ENCODE measurements at places on chromosomes 7 and 10.
A peak's percentile ranks its signal among the peaks of the same experiment; 100 is the strongest.

- DNase-seq = no peak
Measured at GRCh38 chr7:122485856-122486255, 181.3 kb upstream of the FEZF1 start.

- no peak for DNase-seq
Measured at GRCh38 chr7:11698384-11698871, 133.6 kb downstream of the THSD7A start.

DNA sequence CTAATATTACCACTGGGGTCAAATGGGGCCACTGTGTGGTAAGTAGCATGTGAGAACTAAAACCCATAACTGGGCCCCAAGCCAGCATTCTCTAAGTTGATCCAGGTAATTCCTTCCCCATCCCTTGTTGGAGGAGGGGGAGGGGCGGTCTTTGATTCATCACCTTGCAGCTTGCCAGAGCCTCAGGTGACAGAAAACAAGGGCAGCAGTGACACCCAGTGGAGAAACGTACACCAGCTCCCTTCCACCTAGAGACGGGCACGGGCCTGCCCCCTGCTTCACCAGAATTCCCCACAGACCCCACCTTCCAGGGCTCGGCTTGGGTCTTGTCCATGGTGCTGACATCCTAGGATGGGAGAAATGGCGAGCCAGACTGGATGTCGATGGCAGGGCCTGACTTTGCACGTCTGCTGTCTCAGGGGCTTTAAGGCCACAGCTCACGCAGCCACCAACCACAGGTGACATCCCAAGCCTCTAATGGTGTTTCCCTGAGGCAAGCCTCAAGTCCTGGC lies 102.0 kb downstream of the STRA8 start:
- peak; percentile 49 for DNase-seq

DNA sequence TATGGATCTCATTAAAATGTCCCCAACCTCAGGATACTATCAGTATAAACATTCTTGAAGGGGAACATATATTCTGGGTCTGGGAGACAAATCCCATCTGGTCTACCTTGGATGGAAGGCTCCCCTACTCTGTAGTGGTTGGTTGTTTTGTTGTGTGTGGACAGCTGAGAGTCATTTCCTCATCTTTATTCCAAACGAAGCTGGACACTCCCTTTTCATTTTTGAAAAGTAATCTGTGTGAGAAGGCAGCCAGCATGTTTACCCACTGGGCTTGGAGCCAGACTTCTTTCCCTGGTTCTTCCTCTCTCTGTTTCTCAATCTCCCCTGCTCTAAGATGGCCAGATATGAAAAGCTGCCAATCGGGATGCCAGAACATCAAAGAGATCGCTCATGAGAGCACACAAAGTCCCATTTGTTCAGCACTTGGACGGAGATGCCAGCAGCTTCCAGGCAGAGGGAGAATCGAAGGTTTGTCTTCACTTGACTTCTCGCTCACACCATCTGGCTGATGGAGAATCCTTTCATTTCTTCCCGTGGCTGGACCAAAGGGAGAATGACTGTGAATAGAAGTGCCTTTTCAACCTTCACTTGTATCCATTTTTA lies 108.1 kb upstream of the AGR3 start:
- no peak for DNase-seq

DNA sequence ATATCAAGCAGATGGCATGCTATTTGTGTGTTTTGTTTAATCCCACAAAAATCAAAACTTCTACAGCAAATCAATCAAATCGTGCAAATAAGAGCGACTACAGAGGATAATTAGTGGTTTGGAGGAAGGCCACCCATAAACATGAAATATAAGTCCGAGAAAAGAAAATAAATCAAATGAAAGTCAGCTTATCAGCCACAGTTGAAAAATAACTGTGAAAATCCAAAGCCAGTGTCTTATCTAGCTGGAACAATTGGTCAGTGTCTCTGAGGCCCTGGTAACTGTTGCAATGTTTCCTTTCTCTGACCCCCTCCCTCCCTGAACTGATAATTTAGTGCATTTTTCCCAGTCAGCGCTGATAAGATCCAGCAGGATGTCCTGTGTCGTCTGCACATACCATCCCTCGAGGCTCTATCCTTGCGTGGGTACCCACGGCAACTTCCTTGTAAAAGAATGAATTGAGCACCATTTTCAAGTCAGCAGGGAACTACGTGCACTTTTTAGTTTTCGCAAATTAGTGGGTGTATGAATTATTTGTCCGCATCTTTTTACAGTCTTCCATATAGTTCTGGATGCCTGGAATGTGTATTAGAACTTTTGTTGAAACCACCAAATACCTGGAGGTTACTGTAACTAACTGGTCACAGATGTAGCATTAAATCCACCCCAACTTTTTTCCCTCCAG lies 10.8 kb upstream of the JCAD start:
- no peak for DNase-seq

DNA sequence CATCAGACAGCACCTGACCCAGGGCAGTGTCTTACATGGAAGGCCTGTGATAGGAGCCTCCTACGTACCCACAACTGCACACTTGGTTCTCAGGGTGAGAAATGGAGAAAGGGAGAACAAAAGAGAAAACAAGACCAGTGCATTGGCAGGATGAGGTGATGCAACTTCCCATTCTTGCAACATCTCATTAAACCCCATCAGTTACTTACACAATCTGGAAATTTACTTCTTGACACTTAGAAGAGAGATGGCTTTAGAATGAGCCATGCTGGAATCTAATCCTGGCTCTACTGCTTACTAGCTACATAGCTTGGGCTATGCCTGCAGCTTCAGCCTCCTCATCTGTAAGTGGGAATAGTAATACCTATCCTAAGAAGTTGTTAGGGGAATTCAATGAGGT lies 391.7 kb downstream of the KCNMA1 start:
- no peak for DNase-seq

- DNase-seq = no peak
Measured at GRCh38 chr10:75294518-75294865, 58.7 kb upstream of the COMTD1 start.

All from right forelimb (tissue), 1 donor.